ENCODE measurements at places on chromosomes 2 and 18.

DNA sequence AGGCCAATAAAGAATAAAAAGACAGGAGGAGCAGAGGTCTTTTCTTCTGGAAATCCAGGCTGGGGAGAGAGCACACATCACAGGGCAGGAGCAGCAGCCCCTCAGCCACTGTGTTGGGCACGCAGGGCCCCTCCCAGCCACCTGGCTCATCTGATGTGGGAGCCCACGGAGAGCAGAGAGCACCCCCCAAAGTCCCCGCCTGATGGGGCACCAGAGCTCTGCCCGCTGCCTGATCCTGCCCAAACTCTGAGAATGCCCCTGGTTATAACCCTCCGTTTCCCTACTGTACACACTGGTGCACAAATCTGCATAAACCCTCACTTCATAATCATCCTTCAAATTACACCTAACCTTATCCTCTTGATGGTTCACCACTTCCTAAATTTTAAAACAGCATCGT lies 111.3 kb downstream of the HDAC4 start:
- DNase-seq = peak; percentile 21

DNA sequence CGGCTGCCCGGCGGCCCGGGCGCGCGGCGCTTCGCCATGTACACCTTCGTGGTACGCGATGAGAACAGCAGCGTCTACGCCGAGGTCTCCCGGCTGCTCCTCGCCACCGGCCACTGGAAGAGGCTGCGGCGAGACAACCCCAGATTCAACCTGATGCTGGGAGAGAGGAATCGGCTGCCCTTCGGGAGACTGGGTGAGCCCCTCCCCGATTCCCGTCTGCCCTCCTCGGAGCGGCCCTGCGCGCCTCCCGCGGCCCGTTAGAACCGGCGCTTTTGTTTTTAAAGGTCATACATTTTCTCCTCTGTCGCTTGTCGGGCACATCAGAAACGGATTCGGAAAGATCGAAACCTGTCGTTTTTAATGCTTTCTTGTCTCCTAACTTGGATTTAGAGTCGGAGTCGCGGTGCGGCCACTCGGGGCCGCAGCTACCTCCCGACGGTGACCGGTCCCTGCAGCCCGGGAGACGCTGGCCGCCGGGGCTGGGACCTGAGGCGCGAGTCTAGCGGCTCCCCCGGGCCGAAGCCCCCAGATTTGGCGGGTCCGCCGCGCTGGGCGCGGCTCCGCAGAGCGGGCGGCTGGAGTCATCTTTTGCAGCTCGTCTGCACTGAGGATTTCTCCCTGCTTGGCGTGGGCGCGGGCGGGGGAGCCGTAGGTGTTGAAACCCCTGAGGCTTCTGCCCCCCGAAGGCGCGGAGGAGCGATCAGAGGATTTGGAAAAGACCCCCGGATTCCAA lies 519 bp downstream of the TTL start:
- peak; percentile 25 for DNase-seq

DNA sequence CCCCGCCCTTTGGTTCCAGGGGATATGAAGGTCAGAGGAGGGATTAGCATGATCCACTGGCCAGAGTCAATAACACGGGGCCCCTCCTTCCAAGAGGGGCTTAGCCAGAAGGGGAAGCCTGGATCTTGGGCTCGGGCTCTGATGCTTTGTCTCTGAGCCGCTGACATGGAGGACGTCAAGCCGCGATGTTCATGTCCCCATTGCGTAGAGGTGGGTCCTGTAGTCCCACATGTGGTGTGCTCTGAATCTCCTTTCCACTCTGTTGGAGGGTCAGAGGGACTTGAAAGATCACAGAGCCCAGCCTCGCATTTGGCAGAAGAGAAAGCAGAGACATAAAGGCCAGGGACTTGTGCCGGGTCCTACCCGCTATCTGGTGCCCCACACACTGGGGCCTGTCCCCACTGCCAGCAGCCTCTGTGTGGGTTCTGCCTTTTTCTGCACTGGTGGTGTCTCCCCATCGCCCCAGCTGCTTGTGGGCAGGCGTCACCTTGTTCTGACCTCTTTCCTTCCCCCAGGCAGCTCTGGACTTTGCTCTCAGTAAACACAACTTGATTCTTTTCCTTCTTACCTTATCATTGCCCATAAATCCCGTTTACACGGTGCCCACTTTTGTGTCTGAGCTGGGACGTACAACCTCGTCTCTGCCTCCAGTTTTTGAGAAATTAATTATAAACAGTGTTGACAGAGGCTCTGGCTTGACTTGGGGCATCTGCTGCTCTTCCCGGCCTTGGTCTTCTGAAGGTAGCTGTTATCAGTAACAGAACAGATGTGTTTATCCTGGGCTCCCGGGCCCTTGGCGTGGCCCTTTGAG lies 48.8 kb downstream of the SH3BP4 start:
- DNase-seq = no peak

DNA sequence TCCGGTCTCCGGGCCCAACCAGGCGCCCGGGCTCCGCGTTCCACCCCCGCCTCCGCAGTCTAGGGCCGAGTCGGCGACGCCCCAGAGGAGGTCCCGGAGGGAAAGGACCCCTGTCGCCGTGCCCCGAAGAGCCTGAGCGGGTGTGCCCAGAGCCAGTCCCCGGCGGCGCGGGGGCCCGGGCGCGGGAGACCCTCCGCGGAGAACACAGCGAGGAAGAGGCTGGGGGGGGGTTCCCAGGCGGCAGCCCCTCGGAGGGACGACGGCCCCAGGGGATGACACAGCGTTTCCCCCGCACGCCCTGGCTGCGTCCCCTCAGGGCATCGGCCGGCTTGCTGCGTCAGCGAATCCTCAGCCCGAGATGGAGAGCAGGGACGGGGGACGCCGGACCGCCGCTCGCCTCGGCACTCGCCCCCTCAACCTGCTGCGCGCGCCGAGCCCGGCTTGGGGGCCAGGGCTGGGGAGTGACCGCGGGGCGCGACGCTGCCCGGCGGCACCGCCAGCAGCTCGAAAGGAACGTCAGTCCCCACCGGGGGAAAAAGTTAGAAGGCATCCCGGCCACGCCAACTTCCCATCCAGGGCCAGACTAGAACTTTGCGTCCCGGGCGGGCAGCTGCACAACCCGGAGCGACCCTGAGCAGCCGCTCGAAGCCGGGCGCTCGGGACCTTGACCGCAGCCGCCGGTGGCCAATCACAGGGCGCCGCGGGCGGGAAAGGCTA lies 711 bp downstream of the SFXN5 start:
- no peak for DNase-seq

- DNase-seq = no peak
Observed at GRCh38 chr2:44802777-44803424, 138.6 kb upstream of the SIX3 start.

DNA sequence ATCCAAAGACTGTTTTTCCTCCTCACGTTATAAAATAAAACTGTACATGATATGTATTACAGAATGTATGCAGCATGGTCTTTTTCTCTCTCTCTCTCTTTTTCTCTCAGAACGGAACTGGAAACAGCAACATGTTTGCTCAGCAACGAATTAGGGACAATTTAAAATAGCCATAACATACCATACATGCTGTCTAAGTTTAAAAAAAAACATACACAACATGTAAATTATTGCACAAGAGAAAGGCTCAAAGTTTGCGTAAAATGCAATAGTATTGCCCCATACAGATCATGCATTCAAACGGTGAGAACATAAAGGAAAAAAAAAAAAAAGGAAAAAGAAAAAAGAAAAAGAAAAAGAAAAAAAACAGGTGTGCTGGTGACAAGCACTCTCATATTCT lies 93.6 kb downstream of the BCL11A start:
- no peak for DNase-seq

GRCh38 chr18:72206814-72207213 lies 337.3 kb downstream of the CBLN2 start:
- DNase-seq = no peak

GRCh38 chr2:25620077-25620476 lies 53.3 kb downstream of the DTNB start:
- no peak for DNase-seq

- DNase-seq = no peak
Observed at GRCh38 chr2:206693399-206694137, 24.6 kb downstream of the DYTN start.

DNA sequence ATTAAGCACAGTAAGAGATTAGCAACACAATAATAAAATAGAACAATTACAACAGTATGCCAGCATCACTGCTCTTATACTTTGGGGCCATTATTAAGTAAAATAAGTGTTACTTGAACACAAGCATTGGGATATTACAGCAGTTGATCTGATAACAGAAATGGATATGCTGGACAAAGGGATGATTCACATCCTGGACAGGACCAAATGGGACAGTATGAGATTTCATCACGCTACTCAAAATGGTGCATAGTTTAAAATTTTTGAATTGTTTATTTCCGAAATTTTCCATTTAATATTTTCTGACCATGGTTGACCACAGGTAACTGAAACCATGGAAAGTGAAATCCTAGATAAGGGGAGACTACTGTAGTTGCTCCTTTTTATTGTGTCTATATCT lies 138.2 kb downstream of the UBR3 start:
- no peak for DNase-seq

- no peak for DNase-seq
Observed at GRCh38 chr2:96883306-96883705, 13.4 kb upstream of the SEMA4C start.

DNA sequence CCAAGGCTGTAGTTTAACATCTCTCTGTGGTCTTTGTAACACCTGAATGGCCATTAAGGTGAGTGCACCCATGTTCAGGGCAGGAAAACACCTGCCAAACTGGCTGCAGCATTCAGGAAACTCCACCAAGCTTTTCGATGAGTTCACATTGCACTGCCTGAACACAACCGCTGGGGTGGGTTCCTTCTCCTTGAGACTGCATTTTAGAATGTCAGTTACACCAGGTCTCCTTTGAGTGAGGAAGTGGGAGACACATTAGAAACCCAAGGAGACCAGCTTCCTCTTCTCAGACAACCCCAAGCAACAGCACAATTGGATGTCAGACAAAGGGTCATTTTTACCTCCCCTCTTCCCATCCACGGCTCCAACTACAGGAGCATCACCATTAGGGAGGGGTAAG lies 35.2 kb downstream of the CYRIA start:
- no peak for DNase-seq

DNA sequence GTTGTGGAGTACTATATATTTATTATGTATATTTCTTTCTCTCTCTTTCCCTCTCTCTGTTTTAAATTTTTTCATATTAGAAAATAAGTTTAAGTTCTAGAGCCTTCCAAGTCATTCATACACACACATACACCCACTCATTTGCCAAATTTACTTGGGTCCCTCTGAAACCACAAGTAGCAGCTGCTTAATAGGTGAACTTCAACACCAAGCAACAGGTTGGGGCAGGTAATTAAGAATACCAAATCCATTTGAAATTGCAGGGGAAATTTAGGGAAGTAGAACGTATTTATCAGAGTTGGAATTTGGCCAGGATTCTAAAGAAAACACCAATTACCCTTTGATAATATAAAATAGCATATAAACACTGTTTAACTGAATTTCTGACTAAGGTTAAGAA lies 75.0 kb upstream of the RBBP8 start:
- no peak for DNase-seq

- no peak for DNase-seq
Observed at GRCh38 chr2:69026026-69026425, 13.0 kb downstream of the ANTXR1 start.

DNA sequence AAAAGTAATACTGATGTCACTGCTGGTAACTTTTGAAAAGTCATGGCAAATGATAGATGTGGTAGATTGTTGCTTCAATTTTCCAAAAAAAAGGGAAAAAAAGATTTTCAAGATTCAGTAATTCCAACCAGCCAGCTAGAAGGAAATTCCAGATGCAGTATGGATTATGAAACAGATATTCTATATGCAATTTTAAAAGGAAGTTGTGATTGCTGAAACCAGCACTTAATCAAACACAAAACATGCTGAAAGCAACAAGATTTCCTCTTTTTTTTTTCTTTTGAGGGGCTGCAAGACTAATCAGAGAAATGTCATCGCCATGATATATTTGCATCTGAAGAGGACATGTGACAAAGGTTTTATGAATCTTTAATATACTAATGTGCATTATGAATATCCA lies 5.1 kb upstream of the HNMT start:
- DNase-seq = no peak

DNA sequence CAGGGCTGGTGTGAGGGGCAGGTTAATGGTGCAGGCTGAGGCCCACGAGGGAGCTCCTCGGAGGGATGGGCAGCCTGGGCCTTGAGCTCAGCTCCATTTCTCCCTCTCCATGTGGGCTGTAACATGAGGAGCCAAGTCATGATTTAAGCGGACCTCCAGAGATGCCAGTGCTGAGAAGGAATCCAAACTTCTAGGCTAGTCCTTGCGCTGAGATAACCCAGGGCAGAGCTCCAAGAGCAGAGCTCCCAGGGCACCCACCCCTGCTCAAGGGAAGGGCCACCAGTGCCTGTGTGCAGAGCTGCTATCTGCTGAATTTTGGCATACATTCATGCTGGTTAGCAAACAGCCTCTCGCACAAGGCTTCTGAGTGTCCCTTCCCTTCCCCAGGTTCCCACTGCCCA lies 95.1 kb downstream of the MRO start:
- no peak for DNase-seq

GRCh38 chr2:198293281-198293680 lies 488.9 kb downstream of the PLCL1 start:
- no peak for DNase-seq

DNA sequence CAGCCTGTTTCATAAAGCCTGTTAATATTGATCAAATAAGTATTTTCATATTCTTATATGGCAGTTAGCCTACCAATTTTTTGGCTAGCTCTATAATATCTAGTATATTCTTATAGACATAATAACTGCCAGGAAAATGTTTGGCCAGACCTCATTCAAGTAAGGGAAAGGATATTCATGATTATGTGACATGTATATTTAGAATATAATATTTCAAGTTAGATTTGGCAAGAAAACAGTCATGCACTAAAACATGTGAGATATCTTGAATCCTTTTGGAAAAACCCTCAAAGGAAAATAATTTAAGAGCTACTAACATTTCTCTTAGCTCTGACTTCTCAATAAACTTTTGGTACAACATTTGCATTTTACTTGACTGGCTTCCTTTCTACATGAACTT lies 694.1 kb downstream of the PLCL1 start:
- no peak for DNase-seq

- DNase-seq = no peak
Observed at GRCh38 chr2:175887776-175888175, 114.3 kb downstream of the LNPK start.

DNA sequence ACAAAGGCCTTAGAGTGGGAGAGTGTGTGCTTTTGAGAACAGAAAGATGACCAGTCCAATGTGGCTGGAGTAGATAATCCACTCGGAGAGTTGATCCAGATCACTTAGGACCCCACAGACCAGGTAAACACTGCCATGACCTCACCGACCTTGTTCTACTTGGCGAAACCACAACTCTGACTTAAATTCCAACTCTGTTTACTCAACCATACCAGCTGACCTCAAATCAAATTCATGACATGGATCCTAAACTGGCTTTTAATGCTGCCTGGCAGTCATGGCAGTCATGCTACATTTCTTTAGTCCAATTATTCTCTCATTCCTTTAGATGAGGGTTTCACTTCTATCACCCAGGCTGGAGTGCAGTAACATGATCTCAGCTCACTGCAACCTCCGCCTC lies 347.1 kb upstream of the FAM98A start:
- no peak for DNase-seq

Measured in stimulated activated naive CD4-positive, alpha-beta T cell (primary cell).